MCF 10A (cell line): ENCODE measurements at places on chromosomes 6 and 20. TPM values are rescaled to one million over a fixed set of nuclear protein-coding genes. Genes with fewer than 3 reads are reported as not detected.
A peak's percentile ranks its signal among the peaks of the same experiment; 100 is the strongest.

DNA sequence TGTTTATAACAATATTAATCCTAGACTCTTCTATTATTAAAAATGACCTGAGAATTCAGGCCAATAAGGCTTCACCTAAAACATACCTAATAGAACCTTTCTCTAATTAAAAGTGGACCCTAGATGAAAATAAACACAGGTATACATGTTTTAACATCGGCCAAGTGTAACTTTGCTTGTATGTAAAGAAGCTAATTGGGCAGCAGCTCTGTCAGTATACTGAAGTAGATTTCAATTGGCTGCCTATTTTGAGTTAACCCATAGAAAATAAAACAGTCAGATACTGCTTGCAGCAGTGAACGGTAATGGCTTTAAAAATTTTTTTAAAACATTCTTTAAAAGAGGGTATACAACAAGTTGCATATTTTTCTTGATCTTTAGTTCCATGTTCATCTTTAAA lies 67.3 kb downstream of the PDSS2 start:
- DNase-seq = no peak

DNA sequence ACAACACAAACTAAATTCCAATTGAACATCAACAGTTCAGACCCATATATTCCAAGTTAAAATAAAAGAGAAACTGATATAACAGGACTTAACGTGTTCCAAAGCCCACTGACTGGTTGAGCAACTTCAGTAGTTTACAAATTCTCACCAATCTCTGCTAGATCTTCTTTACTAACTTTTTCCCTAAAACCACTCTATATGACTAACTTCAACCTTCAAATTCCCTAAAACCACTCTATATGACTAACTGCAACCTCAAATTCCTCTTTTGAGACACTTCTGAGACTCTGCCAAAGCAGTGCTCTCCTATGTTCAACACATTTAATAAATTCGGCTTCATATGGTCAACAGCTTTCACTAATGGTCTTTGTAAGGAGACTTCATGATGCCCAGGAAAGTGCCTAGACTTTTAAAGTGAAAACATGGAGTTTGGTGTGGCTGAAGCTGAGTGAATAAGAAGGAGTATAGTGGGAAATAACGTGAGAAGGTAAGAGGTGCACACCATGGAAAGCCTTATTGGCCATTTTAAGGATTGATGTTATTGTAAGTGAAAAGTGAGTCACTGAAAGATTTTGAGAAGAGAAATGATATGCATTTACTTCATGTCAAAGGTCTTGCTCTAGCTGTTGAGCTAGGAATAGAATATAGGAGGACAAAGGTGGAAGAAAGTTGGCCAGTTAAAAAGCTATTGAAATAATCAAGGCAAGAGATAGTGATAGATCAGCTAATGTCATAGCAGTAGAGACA lies 134.0 kb upstream of the HCRTR2 start:
- peak; percentile 20 for DNase-seq

GRCh38 chr6:110421749-110422443 lies 6.5 kb upstream of the DDO start:
- no peak for DNase-seq

GRCh38 chr6:167870321-167870720 lies 43.6 kb downstream of the AFDN start:
- DNase-seq = no peak

DNA sequence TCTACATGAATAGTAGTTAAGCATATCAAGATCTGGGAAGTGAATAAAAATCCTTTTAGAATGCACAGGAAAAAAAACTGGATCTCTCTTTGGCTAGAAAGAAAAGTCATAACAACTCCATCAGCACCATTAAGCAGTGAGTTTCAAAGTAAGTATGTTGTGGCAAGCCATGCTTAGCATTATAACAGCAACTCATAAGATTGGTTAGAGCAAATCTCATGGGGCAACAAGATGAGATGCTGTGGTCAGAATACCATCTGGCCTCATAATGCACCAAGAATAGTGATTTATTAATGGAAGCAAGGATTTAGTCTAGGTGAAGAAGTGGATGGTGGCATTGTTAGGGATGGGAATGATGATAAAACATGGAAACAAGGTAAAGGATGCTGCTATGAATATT lies 159.4 kb downstream of the PHF3 start:
- no peak for DNase-seq

DNA sequence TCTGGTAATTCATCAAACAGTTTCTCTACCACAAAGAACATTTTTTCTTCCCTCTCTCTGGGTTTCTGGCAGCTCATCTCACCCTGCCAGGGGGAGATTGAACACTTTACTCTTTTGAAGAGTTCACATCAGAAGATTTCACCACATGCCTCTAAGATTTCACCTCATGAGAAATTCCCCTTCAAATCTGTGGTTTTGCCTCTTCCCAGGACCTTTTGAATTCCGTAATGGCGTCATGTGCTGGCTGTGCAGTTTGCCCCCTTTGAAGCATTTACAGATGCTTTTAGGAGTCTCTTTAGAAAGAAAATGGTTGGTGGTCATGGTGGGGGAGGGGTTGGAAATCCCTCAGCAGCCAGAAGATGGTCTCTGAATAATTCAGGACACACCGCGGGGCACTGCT lies 486.1 kb downstream of the QKI start:
- no peak for DNase-seq

DNA sequence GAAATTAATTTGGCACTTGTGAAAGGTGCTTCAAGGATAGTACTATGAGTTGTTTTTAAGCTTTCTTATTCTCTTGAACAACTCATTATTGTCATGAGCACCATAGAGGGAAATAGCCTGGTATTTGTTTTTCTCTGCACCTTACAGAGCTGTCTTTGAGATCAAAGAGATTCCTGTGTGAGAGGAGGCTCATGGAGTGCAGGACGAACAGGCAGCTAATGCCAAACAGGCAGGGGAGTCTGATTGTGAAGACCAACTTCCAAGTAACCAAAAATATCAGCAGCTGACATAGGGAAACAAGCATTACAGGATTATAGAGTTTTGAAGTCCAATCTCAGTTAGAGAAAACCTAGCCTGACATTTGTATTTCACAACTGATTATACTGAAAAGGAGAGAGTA lies 110.6 kb upstream of the TENT5A start:
- no peak for DNase-seq

TCP11 gene
- not detected in 2 replicates for total RNA-seq

DNA sequence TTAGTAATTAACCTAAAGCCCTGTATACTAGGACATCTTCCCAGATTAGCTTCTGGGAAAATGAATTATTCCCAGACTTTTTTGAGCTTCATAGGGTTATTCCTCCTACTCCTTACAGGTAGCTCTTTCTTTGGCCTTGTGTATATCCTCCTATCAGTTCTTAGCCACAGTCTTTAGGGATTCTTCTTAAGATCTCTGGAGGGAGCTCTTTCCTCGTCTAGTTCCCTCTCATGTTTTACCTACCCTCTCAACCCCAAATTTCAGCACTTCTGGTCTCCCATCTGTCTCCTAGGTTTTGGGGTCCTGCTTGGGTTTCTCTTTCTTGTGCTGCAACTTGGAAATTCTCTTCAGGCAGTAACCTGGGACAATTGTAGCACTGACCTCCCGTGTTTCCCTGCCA lies 46.4 kb upstream of the SLC35B3 start:
- no peak for DNase-seq

DNA sequence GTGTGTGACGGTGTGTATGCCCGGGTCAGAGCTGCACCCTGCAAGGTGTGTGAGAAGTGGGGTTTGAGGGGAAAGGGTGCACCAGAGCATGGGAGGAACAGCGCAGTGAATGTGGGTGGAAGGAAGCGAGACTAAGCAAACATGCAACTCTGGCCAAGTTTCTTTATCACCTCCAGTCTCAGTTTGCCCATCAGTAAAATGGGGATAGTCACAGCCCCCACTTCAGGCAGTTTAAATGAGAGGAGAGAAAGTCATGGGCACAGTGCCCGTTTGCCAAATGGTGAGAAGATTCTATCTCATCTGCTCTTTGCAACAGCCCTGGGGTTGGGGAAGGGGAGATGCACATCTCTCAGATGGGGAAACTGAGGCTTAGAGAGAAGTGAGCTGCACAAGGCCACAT lies 12.8 kb upstream of the VSTM2L start:
- no peak for DNase-seq

DNA sequence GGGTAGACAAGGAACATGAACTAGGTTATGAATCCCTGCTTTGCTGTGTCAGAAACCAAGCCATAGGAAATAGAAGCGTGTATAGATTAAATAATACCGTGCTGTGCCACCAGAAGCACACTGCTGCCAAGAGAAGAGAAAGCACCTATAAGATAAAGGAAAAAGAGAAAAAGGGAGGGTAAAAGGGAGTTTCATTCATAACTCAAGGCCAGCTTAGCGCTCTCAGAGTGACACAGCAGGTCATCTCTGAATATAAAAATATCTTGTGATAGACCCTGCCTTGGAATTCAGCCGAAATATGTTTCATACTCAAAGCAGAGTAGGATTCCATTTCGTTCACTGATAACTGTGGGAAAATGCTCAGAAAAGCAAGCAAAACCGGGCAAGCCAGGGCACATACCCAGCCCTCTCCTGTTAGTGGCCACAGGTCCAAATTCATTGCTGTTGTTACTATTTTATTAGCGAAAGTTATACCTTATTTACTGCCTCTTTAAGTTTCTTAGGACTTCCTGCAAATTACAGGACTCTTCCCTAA lies 8.7 kb downstream of the JAG1 start:
- DNase-seq = peak; percentile 71

DNA sequence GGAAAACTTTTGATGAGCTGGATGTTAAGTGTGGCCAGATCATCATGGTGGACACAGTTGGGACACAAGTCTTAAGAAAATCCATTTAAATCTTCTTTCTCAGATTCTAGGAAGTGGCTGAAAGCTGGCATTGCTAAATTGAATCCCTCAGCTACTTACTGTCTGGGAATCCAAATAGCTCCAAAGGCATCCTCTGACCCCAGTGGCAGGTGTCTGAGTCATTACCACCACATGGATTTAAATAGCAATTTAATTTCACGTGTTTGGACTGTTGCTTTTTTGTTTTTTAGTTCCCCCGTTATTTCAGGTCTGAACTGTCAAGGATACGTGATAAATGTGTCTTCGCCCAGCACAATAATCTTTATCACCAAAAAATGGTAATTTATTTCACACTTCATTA lies 33.2 kb upstream of the HDGFL1 start:
- no peak for DNase-seq

- DNase-seq = no peak
Observed at GRCh38 chr6:167211881-167212712, 54.3 kb upstream of the GPR31 start.

GRCh38 chr6:43736211-43736786 lies 33.7 kb upstream of the VEGFA start:
- DNase-seq = no peak

GRCh38 chr6:2895072-2895471 lies 8.0 kb downstream of the SERPINB9 start:
- DNase-seq = no peak

TASP1 gene
- total RNA-seq = 18.7 and 19.0 TPM in 2 replicates

KCNQ2 gene
- total RNA-seq = not detected in 2 replicates

DNA sequence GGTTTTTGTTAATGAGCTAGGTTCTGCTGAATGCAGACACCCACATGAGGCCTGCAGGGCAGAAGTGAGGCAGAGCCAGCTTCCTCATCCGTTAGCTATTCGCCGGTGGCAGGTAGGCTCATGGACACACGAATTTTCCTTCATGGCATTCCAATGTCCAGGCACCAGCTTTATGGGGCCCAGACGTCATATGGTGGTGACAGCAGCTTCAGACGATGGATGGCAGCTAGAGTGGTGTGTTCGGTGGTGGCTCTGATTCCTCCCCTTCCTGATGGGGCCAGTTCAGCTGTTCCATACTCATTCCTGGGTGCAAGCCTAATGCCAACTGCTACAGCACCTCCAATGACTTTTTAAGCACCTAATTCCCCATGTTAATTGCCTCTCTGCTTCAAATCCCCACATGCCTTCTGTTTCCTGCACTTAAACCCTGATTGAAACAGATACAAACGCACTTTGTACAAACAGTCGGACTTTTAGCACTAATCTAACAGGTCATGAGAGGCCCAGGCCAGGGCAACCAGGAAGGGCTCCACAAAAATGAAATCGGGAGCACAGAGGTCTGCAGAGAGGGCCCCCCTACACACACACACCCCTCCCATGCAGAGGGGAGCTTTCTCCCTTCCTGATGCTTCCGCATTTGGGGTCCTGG lies 35.7 kb upstream of the MLN start:
- DNase-seq = no peak

TMEM244 gene
- total RNA-seq = not detected in 2 replicates

DNA sequence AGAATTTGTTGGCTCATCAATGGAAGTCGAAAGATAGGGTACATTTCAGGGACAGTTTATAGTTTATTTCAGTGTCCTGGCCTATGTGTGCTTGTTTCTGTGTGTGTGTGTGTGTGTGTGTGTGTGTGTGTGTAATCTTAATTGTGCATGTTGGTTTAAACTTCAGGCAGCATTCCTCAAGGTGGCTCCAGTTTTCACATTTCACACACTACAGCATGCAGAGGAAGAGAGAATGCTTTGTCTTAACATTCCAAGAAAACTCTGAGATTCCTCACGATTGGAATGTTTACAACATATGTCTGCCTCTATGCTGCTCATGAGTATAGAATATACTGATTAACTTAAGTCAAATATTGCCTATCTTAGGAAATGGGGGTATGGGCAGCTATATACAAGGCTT lies 332.6 kb upstream of the EPHA7 start:
- DNase-seq = no peak

EIF6 gene
- 322 and 354 TPM in 2 replicates for total RNA-seq

DNA sequence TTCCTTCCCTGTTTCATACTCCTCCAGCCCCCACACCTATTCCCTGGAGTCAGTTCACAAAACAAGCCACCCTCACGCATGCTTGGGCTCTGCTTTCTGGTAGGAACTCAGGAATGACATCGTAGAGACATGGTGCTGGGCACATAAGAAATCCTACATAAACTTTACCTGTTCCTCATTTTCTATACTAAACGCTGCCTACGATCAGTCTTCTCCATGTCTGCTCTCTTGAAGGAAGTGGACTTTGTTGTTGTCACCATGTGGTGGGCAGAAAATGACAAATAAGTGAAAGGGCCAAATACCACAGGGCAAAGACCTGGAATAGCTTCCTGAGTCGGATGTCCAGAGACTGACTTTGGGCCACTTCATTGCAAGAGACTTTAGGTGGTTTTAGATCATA lies 10.1 kb downstream of the MYLK4 start:
- no peak for DNase-seq

GRCh38 chr20:18224968-18225568 lies 63.3 kb upstream of the ZNF133 start:
- peak; percentile 91 for DNase-seq

- no peak for DNase-seq
Observed at GRCh38 chr6:52377538-52378221, 15.7 kb downstream of the PAQR8 start.

- peak; percentile 96 for DNase-seq
Observed at GRCh38 chr6:37257634-37258404, at the start of the genes TBC1D22B and TMEM217. Gene TBC1D22B (plus strand): TSS chr6:37257772. CDS start chr6:37257918, 146 bp downstream. Gene TMEM217 (minus strand): TSS chr6:37258144. CDS start chr6:37219030, 39,114 bp downstream.

EYS gene
- 1.5 and 1.6 TPM in 2 replicates for total RNA-seq

JAG1 gene
- 62.5 and 88.0 TPM in 2 replicates for total RNA-seq

- peak; percentile 54 for DNase-seq
Observed at GRCh38 chr6:5670811-5671561, 335.7 kb downstream of the NRN1 start.

PPP1R3G gene
- total RNA-seq = 0.07 TPM in 2 replicates
